Coronary artery (tissue), 2 donors: ENCODE measurements at places on chromosomes 16 and 17.
A peak's percentile ranks its signal among the peaks of the same experiment; 100 is the strongest.

DNA sequence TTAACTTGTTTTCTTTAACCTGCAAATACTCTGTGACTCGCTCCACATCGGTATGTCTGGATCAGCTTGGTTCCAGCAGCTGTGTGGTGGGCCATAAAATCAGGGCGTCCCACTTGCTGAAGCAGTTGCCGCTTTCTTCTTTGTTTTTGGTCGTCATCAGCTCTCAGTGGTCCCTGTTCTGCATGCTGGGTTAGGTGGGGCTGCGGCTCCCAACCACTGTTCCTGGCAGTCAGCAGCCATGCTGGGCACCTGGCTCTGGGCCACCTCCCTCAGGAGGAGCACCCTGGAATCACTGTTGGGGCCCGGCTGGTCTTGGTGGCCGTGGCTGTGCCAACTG, 23.0 kb downstream of the MGRN1 start:
- no peak for DNase-seq

DNA sequence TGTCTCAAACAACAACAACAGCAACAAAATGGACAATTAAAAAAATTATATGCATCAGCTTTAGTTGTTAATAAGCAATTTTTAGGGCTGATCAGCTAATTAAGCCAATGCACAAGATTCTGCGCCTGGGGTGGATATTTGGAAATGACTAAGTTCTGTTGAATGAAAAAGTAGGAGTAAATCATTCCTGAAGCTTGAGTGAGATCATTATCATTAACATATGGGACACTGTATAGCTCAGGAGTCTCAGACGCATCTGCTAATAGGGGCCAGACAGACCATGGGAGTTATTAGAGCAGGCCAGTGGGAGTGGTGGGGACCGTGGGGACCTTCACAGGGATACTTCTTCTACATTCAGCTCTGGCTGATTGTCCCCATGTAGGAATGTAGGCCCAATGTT, 22.8 kb downstream of the IRX5 start:
- no peak for DNase-seq

GRCh38 chr17:15469260-15469659, 1.8 kb upstream of the CDRT4 start:
- no peak for DNase-seq

DNA sequence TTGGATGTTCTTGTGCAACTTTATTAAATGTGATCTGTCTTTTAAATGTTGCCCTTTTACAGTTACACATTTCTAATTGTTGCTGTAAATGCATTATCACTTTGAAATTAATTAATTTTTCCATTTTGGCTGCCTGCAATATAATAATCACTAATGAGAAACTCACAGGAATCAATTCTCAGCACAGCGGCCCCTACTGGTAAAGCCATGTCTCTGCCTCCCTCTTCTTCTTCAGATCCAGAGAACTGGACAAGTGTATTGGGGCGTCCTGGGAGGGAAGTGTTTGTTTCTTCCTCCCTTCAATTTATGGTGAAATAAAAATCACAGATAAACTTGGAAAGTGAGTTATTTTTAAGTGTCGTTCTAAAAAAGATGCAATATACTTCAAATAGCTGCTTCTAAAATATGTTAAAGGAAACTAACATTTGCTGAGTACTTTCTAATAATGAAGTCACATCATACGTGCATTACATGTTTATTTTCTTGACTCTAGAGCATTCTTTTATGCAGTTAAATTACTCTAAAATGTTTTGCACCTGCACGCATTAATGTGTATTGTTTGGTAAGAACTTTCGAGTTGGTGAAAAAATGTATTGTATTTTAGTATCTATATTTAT, 338.0 kb downstream of the WWOX start:
- DNase-seq, result no peak

GRCh38 chr17:45231481-45232116, 9.9 kb downstream of the FMNL1 start:
- DNase-seq, result no peak

GRCh38 chr16:13781575-13782338, 138.2 kb upstream of the ERCC4 start:
- no peak for DNase-seq

- DNase-seq, result no peak
Measured at GRCh38 chr17:16676676-16677268, 13.3 kb upstream of the CCDC144A start.

- no peak for DNase-seq
Measured at GRCh38 chr17:47808830-47809480, 12.6 kb downstream of the OSBPL7 start.

GRCh38 chr17:19344311-19345066, 18.0 kb downstream of the B9D1 start:
- peak; percentile 49 for DNase-seq

- DNase-seq, result no peak
Measured at GRCh38 chr16:1973461-1974156, 1.8 kb downstream of the TBL3 start.

DNA sequence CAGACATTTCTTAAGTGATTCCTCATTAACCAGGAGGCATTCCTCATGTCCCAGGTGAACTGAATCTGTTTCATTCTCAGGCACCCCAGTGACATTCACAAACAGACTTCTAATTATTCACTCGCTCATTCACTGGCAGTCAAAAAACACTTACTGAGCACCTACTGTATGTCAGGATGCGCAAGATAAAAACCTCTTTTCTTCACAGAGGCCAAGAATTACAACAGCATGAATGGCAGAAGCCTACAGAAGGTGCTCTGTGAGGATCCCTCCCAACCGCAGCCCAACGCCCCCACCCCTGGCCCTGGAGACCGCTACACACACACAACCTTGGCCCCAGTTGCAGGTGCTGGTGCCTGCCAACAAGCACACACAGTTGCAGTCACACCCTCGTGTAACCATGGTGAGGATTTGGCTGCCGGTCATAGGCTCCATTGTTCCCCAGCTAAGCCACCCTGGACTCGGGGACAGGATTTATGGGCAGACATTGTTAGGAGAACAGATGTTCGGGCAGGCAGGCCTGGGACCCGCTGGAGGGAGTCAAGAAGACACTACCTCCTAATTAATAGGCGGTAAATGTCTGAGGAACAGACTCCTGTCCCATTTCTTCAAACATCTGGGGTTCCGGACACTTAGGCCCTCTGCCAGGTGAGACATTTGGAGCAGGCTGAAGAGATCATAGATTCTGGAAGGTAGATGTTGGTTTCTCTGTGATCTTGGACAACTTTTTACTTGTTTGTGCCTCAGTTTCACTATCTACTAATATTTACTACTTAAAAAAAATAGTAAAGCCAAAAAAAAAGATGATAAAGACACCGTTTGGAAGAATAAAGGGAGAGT, 43.2 kb downstream of the CUEDC1 start:
- no peak for DNase-seq

DNA sequence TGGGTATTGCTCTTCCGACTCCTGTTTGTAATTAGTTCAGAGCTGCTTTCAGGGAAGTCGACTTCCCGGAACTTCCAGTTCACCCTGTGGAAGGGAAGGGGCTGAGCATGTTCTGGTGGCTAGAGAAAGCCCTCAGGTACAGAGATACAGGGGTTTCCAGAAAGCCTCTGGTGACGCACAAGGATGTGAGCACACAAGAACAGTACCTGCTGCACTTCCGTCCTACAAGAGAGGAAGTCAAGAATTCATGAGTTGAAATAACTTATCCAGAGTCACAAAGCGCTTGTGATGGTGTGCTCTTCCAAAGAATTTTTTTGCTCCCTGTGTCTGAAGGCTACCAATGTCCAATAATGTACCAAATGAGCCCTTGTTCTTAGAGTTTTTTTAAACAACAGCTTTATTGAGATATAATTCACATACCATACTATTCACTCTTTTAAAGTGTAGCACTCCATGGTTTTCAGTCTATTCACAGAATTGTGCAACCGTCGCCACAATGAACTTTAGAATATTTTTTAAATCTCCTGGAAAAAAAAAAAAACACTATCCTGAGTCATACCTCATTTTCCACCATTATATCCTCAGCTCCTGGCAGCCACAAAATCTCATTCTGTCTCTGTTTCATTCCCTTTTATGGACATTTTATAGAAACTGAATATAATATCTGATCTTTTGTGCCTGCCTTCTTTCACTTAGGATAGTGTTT, 327.6 kb downstream of the CDH13 start:
- DNase-seq, result no peak

GRCh38 chr17:38926293-38927070, 1.1 kb downstream of the LASP1NB start:
- DNase-seq, result no peak

GRCh38 chr16:79929260-79929965, 328.9 kb upstream of the MAF start:
- no peak for DNase-seq
